ENCODE measurements at places on chromosomes 5 and 9.

DNA sequence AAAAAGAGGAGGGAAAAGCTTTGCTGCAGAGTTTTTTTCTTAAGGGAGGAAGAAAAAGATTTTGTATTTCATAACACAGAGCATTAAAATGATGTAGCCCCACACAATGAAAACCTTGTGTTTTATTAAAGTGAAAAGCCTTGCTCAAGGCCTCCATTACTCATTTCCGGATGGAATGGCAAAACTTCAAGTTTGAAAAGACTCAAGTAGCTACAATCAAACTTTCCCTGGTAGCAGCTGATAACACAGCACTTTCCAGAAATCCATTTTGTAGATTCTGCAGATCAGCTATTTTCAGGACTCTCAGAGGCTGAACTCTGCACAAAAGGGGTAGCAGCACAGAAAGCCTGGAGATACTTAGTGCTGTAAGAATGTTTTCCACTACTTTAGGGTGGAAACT, 374.8 kb downstream of the NFIB start:
- DNase-seq, result peak; percentile 4

GRCh38 chr5:62385131-62385530, 18.6 kb downstream of the DIMT1 start:
- DNase-seq, result no peak

GRCh38 chr9:88874391-88874790, 116.9 kb upstream of the S1PR3 start:
- DNase-seq, result no peak

DNA sequence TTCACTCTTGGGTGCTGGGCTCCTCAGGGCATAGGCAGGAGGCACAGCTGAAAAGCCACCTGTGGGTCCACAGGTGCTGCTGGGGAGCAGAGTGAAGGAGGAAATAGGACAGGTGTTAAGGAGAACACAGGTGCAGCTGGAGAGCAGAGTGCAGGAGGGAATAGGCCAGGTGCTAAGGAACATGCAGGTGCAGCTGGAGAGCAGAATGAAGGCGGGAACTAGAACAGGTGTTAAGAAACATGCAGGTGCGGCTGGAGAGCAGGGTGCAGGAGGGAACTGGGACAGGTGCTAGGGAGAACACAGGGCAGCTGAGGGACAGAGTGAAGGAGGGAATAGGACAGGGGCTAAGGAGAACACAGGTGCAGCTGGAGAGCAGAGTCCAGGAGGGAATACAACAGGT, 43.8 kb upstream of the PLEKHG4B start:
- no peak for DNase-seq

GRCh38 chr5:73030531-73030930, 74.7 kb downstream of the FCHO2 start:
- no peak for DNase-seq

DNA sequence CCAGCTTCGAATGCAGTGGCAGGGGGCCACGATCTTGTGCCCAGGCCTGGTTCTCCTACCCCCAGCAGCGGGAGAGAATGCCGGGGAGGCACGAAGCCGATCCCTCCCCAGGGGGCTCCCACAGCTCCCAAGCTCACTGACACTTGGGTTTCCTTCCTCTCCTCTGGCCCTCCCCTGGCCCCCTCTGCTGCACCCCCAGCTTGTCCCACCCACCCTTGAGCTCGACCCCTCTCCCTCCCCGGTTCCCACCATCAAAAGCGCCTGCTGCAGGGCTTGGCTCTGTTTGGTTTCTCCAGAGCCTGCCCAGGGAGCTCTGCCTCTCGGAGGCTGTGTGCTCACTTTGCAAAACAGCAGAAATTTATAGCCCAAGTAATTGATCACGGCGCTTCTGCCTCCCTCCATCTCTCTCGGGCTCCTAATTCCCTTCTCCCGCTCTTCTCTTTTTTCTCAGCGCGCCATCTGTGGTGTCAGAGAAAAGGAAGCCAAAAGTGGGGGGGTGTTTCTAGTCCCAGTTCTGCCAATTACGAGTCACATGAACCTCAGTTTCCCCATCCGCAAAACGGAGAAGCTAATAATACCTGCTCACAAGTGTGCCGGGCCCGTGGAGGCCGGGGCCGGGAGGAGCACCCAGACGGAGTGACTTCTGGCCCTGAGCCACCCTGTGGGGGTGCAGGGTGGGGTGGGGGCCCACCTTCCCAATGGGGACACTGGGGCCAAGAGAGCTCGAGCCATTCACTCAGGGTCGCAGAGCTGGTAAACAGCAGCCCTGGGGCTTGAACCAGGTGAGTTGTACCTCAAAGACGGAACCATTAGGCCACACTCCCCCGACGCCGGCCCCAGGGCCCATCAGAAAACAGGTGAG, 141.2 kb upstream of the IER5L start:
- no peak for DNase-seq

- no peak for DNase-seq
These were observed 118.0 kb upstream of the PHYKPL start for GRCh38 chr5:178350361-178351220.

GRCh38 chr5:109316634-109317033, 93.1 kb downstream of the PJA2 start:
- no peak for DNase-seq

DNA sequence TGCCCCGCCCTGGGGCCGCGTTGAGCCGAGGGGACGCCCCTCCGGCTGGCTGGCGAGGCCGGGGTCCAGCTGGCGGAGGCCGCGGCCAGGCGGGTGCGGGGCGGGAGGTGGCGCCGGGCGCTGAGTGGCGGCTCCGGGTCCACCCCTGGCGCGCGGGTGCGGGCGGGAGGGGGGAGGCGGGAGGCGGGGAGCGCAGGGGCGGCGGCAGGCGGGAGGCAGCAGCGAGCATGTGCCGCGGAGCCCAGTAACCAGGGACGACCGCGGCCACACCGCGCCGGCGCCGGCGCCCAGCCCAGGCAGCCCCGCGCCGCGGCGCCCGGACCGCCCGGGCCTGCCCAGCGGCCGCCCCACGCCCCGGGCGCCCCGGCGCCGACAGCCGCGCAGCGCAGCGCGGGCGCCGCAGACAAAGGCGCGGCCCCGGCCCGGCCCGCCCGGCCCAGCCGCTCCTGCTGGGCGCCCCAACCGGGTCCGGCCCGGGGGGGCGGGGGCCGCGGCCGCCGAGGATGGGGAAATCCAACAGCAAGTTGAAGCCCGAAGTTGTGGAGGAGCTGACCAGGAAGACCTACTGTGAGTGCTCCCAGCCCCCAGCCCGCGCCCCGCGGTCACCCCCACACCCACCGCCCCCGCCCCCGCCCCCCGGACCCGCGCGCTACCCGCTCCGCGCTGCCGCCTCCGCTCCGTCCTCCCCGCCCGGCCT, at the start of gene NCS1:
Gene NCS1 (plus strand): TSS at position 244 of the 697 bp plus-strand sequence. CDS start 260 bp downstream, at position 504.
- DNase-seq, result no peak

DNA sequence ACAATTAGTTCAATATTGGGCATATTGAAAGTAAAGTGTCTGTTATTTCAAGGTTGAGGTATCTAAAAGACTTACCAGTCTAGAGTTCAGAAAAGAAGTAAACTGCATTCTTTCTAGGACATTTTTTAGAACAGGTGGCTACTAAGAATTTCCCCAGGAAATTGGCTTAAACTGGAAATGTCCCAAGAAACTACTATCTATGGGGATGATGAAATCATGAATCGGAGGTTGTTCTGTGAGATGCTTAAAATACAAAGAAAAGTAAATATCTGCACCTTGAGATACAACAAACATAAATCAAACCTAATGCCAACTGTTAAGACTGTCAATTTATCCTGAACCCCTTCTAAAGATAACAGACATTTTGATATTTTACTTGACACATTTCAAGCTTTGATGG, 226.5 kb upstream of the NREP start:
- DNase-seq, result no peak

- DNase-seq, result no peak
These were observed 62.4 kb downstream of the ADAMTS12 start for GRCh38 chr5:33829430-33829829.

GRCh38 chr9:124489222-124489621, 18.0 kb downstream of the NR5A1 start:
- DNase-seq, result no peak

- no peak for DNase-seq
These were observed 2.9 kb downstream of the STK10 start for GRCh38 chr5:172185096-172185461.

GRCh38 chr5:103111468-103111867, 8.5 kb downstream of the GIN1 start:
- DNase-seq, result no peak

GRCh38 chr9:81559197-81559596, 130.2 kb downstream of the TLE1 start:
- no peak for DNase-seq

- no peak for DNase-seq
These were observed 338 bp downstream of the ABHD17B start for GRCh38 chr9:71910650-71911060.

GRCh38 chr9:125462861-125463291, 201.2 kb downstream of the GAPVD1 start:
- no peak for DNase-seq

DNA sequence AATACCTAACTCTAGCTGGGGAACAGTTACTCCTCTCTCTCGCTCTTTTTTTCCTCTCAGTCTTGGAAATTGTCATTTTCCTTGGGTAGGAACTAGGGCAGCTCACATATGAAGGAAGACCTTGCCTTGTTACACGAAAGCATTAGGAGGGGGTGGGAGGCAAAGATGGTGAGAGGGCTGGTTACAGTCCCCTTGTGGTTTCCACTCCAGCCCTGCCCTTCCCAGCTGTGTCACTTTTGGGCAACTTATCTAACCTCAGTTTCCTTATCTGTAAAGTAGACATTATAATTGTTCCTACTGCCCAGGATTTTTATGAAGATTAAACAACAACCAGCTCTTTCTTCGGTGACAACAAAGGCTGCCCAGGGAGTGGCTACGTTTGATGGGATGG, 196.2 kb upstream of the CLINT1 start:
- no peak for DNase-seq

DNA sequence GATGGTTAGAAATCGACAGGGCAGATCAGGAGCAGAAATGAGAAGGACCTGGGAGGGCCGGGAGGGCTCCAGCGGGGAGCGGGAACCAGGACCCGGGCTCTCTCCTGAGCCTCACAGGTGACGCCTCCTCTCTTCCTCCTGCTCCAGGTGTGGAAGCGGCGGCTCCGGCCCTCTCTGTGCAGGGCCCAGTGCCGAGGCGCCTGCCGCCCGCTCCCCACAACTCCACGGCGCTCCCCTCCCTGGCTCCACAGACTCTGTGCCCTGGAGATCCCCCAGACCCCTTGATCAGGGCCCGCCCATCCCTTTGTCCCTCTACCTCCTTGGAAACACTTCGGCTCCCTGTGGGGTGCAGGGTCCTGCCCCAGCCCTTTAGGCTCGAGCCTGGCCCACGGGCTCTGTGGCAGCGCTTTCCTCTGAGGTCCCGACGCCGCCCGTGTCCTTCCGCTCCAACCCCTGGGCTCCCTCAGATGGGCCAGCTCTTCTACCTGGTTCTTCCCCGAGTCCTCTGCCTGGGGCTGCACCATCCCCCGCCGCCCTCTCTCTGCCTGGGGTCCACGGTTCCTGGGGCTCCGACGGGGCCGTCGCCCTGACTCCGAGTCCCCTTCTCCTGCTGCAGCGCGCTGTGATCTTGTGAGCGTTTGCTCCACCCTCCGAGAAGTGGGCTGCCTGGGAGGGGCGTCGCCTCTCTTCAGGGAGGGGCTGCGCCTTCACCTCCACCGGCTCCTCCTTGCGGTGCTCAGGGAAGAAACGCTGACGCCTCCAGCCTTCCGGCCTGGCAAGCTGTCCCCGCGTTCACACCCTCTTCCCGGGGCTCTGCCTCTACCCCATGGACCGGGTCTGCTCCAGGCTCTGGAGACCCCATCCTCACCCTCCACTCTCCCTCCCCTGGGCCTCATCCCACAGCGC, 22.4 kb upstream of the SLC6A3 start:
- no peak for DNase-seq

- no peak for DNase-seq
These were observed 43.4 kb upstream of the TMC1 start for GRCh38 chr9:72477930-72478518.

GRCh38 chr5:59655693-59656309, 237.7 kb downstream of the PDE4D start:
- DNase-seq, result no peak

DNA sequence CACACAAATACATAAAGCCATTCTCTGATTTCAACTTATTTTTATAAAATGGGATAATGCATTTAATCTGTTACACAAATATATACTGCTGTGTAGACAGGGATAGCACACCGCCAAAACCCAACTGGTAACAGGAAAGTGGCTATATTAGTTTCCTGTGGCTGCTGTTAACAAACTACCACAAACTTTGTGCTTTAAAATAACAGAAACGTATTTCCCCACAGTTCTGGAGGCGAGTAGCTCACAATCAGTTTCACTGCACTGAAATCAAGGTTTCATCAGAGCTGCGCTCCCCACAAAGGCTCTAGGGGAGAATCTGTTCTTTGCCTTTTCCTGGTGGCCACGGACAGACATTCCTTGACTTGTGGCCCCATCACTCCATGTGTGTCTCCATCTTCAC, 94.0 kb downstream of the MLLT3 start:
- no peak for DNase-seq

- DNase-seq, result no peak
These were observed 68.1 kb upstream of the GRAMD2B start for GRCh38 chr5:126354858-126355731.

DNA sequence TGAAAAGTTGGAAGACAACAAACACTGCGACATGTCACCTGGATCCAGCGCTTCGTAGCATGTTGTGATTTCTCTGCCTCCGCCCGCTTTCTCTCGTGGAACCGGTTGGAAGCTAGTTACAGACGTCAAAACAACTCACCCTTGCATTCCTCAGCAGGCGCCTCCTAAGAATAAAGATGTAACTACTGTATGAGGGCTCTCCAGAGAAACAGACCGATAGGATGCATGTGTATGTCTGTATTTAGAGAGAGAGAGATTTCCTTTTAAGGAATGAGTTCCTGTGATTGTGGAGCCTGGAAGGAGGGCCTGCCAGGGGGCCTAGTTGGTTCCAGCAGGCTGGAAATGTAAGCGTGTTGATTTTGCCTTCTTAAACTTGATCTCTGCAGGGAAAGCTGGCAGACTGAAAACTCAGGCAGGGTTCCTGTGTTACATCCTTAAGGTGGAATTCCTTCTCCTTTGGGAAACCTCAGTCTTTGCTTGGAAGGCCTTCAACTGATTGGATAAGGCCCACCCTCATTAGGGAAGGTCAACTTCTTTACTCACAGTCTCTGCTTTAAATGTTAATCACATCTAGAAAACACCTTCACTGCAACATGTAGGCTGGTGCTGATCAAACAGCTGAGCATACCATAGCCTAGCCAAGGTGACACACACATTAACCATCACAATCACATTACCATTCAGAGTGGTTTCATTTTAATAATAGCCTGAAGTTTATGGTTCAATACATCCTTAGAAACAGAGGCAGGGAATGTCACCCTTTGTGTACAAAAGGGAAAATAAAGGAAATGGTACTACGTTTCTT, 163.8 kb downstream of the SYK start:
- DNase-seq, result no peak

DNA sequence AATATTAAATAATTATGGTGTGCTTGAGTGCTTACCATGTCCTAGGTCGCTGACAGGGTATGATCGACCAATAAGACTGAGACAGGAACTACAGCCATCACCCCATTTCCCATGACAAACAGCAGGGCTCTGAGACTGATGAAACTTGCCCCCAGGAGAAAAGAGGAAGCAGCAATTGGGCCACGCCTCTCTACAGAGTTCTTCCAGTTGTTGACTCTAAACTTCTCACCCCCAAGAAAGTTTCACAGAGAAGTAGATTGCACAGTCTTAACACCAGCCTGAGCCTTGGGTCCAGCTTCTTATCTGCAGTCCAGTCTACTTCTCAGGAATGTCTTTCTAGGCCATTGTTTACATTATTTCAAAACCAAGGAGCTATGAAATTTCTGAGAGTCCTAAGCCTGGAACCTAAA, 182.2 kb upstream of the ANKRD55 start:
- DNase-seq, result no peak

GRCh38 chr5:5341531-5342292, 80.8 kb upstream of the ICE1 start:
- DNase-seq, result no peak

GRCh38 chr9:18684593-18685317, 210.8 kb downstream of the ADAMTSL1 start:
- no peak for DNase-seq
